ENCODE measurements at places on chromosomes 11 and 22. TPM values are rescaled to one million over a fixed set of nuclear protein-coding genes. Genes with fewer than 3 reads are reported as not detected.

Gene SLC25A18
- total RNA-seq, result not detected

Gene PANX3
- total RNA-seq, result not detected

Gene NDUFS8
- 109 TPM for total RNA-seq

Gene CALCA
- total RNA-seq, result not detected

Gene OR51G1
- not detected for total RNA-seq

Gene CAPN5
- 2.2 TPM for total RNA-seq

Gene DNAJB13
- not detected for total RNA-seq

Gene SLN
- total RNA-seq, result not detected

Gene PRR5
- total RNA-seq, result 27.3 TPM

Gene OR51B5
- not detected for total RNA-seq

Gene NRIP3
- total RNA-seq, result 2.2 TPM

Gene MRGPRX4
- not detected for total RNA-seq

All from activated CD8-positive, alpha-beta T cell treated with anti-CD3 and anti-CD28 coated beads for 36 hours (primary cell).